Right atrium auricular region (tissue), 2 donors: ENCODE measurements at places on chromosomes 1 and 21. TPM values are rescaled to one million over a fixed set of nuclear protein-coding genes. Genes with fewer than 3 reads are reported as not detected.

GRCh38 chr1:81505831-81506230 lies 294.9 kb upstream of the ADGRL2 start:
- no peak for DNase-seq

DNA sequence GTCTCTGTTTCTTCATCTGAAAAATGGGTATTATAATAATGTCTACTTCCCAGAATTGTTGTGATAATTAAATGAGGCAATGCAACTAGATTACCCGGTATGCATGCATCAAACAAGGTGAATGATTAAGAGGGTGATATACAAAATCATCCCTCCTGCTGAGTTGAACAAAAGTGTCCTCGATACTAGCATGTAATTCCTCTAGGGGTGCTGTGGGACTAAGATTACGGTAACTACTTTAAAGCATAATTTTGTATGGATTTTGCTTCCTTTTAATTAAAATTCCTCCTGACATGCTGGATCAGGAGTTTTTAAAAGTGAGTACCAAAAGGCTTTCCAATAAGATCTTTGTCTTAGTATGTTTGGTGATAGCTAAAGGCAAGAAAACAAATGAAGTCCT lies 98.7 kb upstream of the PRMT6 start:
- DNase-seq = no peak

DNA sequence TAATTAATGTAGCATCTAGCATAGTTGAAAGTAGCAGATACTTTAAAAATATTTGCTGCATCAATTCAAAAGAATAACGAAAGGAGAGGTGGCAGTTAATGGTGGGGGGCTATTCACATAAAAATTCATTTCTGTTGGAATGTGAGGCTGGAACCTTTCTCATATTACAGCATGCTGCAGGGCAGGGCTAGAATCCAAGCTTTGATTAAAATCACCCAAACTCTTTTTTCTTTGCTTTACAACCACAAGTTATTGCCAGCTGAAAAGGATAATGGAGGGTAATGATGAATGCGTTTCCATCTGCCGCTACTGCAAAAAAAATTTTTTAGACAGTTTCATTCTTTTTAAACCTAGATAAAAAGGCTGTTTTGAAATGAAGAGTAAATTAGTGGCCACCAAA lies 9.8 kb downstream of the DISP1 start:
- no peak for DNase-seq

DNA sequence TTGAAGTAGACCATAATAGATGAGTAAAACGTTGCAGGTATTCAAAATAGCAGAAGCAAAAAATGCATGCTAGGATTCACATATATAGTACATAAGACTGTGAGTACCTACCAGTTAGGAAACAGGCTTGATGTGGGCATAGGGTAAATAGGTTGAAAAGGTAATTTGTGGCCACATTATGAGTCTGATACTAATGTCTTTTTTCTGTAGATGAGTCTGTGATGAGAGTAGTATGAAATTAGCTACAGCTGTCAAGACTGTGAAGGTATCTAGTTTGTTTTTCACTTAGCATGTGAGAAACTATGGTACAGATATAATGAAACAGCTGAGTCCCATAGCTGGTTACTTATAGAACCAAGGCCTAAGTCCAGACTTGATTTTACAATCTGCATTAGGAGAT lies 12.4 kb upstream of the SPATA1 start:
- DNase-seq = no peak

GRCh38 chr1:88509379-88509778 lies 174.7 kb upstream of the PKN2 start:
- DNase-seq = no peak

Gene NR0B2
- 19.0 TPM for total RNA-seq

Gene ZNF691
- 11.6 TPM for total RNA-seq

Gene CELA2A
- total RNA-seq = not detected

Gene PRPF38A
- total RNA-seq = 7.2 TPM

Gene VWA5B1
- 0.22 TPM for total RNA-seq

Gene TNNI3K
- total RNA-seq = 18.3 TPM
